ENCODE measurements at places on chromosomes 13 and 19.

GRCh38 chr13:79190932-79191331, 215.1 kb downstream of the RBM26 start:
- DNase-seq: no peak

DNA sequence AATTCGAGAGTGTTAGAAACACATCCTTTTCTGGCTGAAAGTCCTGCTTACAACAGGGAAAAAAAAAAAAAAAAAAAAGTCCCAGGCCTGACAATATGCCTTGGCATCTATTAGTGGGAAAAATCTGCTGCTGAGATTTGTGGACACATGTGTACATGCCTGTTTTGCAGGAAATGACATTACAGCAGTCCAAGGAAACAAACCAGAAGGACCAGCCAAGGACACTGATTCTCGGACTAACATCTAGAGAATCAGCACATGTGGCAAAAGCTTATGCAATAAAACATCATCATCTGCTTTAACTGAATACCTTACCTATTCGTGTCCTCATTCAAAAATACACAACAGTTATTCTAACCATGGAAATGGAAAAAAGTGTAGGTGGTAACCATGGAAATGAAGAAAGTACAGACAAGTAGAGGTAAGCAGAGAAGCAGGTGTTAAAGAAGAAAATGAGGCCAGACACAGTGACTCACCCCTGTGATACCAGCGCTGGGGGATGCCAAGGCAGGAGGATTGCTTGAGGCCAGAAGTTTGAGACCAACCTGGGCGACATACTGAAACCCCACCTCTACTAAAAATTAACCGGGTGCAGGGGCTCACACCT, 9.4 kb upstream of the DPY19L3 start:
- no peak for DNase-seq

DNA sequence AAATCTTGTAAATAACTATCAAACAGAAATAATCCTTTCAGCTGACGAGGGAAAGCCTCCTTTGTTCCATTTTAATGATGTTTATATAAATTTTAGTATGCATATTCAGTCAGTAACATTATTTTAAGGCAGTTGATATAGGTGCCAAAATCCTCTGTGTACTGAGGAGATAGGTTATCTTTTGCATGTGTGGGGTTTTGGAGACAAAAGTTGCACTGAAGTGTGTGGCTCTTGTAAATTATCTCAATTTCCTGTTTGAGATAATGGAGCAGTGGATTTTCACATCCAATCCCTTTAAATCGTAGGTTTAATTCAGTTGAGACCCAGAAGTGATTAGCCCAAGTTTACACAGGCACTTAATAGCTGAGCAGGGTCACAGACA, 106.6 kb downstream of the RGCC start:
- DNase-seq: no peak

DNA sequence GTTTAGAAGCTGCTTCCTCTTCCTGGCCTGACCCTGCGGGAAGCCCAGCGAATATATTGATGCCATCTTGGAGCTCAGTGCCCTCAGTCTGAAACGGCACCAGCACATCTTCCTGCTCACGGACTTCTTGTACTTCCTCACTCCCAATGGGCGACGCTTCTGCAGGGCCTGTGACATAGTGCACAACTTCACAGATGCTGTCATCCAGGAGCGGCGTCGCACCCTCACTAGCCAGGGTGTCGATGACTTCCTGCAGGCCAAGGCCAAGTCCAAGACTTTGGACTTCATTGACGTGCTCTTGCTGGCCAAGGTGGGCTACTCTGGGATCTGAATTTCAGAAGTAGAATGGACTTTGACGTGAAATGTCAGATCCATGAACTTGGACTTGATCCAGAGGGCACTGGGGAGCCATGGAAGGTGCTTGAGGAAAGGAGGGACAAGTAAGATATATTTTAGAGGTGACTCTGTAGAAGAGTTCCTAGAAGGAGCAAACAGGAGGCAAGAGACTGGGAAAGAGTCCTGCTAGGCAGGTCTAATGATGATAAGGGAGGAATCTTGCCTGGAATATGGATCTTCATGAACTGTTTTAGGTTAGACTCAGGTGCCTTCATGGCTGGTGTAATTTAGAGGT, 38.4 kb upstream of the CYP4F8 start:
- DNase-seq: no peak

- DNase-seq: no peak
Observed at GRCh38 chr19:9799162-9799561, 19.7 kb downstream of the FBXL12 start.

DNA sequence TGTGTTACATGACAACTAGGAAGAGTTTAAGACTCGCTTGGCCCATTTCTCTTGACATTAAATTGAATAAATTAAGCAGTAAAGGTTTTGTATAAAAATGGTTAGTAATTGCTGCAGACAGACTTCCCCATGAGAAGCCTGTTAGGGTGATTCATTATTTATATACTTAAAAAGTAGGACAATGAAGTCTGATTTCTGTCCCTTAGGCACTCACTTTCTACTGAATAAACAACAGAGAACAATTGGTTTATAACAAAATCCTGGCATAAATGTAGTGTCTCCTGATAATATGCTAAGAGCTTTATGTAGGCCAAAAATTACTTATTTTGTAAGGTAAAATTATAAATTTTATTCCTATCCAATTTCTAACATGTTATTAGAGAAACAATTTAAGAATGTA, 2138.5 kb upstream of the PCDH20 start:
- DNase-seq: no peak

DNA sequence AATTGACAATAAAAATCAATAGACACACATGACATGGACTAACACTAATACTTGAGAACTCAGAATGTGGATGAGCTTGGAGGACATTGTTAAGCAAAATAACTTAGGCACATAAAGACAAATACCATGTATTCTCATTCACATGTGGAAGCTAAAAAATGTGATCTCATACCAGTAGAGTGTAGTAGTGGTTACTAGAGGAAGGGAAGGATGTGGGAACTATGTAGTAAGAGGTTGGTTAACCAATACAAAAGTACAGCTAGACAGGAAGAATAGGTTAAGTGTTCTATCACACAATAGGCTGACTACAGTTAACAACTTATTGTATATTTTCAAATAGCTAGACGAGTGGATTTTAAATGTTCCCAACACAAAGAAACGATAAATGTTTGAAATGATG, 415.8 kb upstream of the KLF12 start:
- DNase-seq: no peak

DNA sequence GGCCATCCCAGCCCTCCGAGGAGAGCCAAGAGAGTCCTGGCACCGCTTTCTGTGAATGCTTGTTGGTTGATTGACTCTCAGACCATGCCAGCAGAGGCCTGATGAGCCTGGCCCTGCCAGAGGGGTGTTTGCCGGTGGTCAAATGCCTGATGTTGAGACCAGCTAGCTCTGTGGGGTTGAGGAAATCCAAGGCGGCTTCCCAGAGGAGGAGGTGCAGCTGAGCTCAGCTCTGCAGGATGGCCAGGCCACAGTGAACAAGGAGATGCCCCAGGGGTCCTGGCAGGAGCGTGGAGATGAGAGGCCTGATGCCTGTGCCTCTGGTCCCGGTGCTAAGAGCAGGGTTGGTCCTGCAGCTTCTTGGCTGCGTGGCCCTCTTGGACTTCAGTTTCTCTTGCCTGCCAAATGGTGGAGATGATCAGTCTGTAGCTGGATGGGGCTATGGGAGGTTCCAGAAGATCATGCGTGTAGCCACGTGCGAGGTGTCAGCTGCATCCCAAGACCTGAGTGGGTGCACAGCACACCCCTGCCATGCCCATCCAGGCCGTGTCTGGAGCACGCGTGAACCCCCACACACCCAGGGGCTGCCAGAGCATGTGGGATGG, 16.8 kb downstream of the NFIC start:
- DNase-seq: no peak

GRCh38 chr19:6806488-6806887, 34.0 kb downstream of the VAV1 start:
- DNase-seq: no peak

GRCh38 chr19:49355909-49356353, 6.3 kb downstream of the TEAD2 start:
- DNase-seq: no peak

DNA sequence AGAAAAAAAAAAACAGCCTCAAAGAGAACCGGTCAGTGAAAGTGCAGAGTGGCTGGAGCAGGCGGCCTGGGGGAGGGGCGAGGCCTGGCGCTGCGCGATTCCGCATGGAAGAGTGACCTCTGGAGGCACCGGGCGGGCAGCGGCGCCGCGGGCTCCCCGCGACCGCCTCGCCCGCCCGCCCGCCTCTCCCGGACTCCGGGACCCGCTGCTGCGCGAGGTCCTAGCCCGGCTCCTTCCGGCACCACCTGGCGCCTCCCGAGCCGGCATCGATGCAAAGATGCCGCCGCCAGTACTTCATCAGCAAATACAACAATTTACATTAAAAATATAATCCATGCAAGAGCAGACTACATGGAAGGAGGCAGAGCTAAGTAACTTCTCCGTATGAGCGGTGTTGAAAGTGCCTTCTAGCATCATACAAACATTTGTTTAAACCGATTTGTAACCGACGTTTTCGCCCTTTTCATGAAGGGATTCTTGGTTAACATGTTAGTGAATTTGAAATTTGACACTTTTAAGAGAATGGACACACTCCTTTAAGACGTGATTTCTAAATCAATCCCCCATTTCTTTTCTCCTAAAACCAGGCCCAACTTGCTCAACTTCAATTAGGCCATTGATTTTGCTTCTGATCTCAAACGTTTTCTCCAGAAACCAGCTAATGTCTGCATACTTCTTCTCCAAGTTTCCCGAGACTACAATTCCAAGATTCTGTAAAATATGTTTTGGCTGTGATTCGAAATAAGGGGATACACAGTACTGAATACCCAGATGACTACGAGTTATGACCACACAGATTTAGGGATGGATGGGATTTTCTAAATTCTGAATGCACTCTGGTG, 2.1 kb downstream of the EFNB2 start:
- DNase-seq: no peak
